ENCODE measurements at places on chromosomes 3 and 15.
A peak's percentile ranks its signal among the peaks of the same experiment; 100 is the strongest.

GRCh38 chr3:50353245-50354004 lies 2.8 kb downstream of the CYB561D2 start:
- DNase-seq, result no peak

GRCh38 chr3:132033471-132033870 lies 1.3 kb downstream of the CPNE4 start:
- DNase-seq, result no peak

DNA sequence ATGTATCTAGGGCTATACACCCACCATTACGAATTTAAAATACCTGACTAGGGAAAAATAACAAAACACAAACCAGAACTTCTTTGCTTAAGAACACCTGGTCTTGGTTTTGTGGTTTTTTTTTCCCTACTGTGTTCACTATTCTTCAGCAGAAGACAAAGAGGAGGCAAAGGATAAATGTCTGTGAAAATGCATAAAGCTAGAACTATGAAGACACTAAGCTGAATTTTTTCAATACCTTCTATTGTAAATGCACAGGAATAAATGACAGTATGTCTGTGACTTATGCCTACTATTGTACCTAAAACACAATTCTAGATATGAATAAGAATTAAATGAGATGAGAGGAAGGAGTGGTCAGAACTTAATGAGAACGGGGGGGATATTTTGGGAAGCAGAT lies 86.9 kb downstream of the TBL1XR1 start:
- DNase-seq, result no peak

- no peak for DNase-seq
Measured at GRCh38 chr3:46284981-46285683, 42.9 kb downstream of the CCR3 start.

GRCh38 chr3:188979669-188980310 lies 192.0 kb upstream of the TPRG1 start:
- peak; percentile 84 for DNase-seq

DNA sequence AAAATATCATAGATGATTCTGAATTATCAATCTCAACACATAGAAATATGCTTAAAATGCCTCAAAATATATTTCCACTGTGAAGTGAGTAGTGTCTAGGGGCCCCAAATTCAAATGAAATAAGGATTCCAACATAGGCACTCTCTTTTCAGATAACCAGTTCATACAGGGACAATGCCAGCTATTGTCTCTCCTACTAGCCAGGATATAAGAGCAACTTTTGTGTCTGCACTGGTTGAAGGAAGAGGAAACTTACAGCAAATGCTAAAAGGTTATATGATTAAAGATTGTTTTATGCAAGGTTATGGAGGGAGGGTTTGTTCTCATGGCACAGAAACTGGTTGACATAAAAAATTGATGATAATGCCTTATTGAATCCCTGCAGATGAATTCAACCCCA lies 579.4 kb upstream of the ALCAM start:
- DNase-seq, result no peak

GRCh38 chr3:48407542-48408099 lies 22.3 kb downstream of the PLXNB1 start:
- no peak for DNase-seq

- no peak for DNase-seq
Measured at GRCh38 chr15:44545913-44546802, 9.2 kb downstream of the EIF3J start.

- DNase-seq, result peak; percentile 57
Measured at GRCh38 chr3:161284989-161285388, 63.9 kb downstream of the NMD3 start.

DNA sequence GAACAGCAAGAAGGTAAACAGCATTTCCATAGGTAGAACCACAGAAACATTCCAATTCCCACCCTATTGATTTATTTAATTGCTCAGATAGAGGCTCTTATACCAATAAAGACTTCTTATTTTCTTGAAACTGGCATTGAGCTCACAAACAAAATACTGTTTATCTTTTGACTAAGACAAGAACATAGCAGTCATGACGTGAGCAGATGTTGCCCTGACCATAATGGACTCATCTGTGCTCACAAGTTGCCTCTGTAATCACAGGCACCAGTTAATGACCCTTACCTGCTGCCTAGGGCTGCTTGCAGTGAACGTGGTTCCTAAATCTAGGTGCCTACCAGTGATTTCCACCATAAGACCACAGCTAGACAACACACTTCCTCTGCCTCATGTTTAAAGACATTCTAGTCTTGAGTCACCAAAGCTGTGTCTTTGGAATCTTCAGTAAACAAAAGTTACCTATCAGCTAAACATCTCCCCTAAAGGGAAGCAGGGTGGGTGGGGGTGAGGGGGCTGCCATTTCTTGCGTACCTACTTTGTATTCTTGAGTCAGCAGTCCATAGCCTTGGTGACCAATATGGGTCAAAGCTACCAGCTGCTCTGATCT lies 2.1 kb downstream of the FYCO1 start:
- no peak for DNase-seq

GRCh38 chr3:171936191-171936841 lies 93.2 kb downstream of the TMEM212 start:
- DNase-seq, result no peak

- no peak for DNase-seq
Measured at GRCh38 chr3:106121491-106122289, 252.9 kb upstream of the CBLB start.

DNA sequence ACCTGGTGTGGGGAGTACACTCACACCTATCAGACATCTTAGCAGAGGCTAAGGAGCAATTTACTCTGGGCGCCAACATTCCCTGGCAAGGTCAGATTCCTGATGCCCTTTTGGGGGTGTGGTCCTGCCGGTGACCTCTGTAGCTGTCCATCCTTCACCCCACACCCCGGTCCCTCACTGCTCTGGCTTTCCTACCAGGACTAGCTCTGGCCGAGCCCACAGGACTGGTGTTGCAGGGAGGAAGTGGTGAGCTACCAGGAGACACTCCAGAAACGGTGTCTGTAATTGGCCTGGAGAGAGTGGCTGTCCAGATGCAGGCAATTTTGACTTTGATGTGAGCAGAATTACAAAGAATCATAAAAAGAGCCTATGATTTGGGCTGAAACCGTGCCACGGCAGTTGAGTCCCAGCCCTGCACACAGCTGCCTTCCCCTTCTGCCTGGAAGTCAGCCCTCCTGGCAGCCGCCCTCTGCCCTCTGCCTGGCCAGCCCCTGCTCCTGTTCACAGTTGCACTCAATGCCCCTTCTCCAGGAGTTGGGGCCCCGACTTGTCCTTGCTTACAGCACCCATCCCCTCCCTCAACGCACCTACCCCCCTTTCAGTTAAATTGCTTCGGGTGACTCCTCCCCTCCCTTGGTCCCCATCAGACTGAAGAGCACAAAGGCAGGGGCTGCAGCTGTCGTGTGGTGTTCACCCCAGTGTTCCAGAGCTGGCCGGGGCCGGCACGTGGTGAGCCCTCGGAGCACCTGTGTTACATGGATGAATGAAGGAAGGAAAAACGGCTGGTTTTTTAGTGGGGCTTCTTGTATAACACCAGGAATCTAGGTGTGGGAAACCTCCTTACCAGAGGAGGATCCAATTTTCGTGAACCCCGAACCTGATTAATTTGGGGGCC lies 80.2 kb upstream of the TPM1 start:
- DNase-seq, result no peak

DNA sequence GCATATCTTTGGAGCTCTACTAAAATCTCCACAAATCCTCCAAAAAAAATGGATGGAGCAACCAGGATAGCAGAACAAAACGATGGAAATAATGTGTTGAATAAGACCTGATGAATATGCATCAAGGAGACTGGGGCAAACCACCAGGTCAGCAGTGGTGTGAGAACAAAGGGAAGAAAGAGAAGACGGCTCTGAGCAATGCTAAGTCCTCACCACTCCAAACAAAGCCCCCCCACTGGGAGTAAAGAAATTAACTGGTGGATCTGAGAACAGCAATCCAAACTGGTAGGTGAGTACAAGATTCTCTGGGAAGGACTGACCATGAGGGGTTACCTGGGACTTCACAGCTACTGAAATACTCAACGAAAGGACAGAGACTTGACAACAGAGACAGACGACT lies 977.3 kb downstream of the TBL1XR1 start:
- no peak for DNase-seq

GRCh38 chr3:103308921-103309320 lies 874.1 kb downstream of the ZPLD1 start:
- no peak for DNase-seq

DNA sequence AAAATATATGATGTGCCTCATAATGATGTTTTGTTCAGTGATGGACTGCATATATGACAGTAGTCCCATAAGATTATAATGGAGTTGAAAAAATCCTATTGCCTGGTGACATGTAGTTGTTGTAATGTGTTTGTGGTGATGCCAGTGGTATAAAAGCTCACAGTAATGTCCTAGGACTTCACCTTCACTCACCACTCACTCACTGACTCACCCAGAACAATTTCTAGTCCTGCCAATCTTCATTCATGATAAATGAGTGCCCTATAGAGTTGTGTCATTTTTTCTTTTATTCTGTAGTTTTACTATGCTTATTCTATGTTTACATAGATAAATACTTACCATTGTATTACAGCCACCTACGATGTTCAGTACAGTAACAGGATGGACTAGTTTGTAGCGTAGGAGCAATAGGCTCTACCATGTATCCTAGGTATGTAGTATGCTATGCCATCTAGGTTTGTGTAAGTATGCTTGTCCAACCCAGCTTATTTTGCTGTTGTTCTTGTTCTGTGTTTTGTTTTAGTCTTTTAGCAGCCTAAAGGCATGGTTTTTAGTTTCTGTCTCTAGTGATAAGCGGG lies 88.5 kb upstream of the LRRFIP2 start:
- no peak for DNase-seq

DNA sequence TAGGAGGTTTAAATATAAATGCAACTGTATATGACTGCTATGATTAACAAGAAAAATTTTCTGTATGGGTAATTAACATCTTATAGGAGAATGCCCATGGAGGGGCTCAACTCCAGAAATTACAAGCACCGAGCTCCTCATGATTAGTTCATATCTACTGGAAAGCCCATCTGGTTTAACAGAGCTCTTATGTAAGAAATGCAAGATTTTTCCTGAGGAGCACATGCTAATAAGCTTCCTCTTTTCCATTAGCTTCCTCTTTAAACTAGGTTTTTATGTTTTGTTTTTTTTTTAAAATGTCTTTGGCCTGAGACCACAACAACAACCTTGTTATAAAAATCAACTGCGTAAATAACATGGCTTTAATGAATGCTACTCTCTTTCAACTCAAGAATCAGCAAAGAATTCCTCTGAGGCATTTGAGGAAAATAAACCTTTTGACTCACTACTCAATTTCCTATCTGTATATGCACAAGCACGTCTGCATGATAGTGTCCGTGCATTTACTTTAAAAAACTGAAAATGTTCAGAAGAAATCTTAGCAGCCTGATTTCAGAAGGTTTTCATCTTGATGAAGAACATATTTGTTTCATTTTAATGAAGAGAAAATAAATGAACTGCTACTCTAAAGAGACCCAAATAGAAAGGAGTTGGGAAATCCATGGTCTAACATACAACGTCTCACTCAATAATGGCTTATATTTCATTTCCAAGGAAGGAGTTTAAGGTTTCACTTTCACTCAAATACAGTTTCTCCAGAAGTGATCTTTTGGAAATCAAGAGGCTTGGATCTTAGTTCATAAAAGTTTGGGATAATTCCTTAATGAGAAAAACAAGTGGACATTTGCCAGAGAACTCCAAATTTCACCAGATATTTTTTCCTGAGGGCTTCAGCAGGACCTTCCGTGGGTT lies 180.8 kb downstream of the KCNAB1 start:
- DNase-seq, result no peak

DNA sequence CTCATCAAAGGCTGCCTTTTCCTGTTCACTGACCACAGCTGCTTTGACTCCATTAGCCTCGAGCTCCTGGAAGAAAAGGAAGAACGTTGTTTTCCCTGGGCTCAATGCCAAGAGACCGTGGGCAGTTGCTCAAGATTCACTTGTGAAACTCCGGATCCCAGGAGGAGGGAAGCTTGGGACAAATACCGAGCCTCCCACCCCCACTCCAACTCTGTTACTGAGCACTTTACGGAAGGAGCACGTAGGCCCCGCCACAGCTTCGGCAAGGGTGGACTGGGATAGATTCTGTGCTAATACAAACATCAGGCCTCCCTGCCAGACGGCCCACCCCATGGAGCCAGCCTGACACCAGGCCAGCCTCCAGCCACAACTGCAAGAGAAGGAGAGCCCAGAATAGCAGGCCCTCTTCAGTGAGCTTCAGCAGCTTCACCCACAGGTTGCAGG lies 10.8 kb upstream of the FANCD2 start:
- DNase-seq, result no peak

Measured in NCI-H446 treated with DMSO at 0.1 percent for 48 hours (cell line).